ENCODE measurements at places on chromosomes 7 and 10. TPM values are rescaled to one million over a fixed set of nuclear protein-coding genes. Genes with fewer than 3 reads are reported as not detected.

PTPN20 gene
- 6.2 TPM for total RNA-seq

TEX47 gene
- total RNA-seq = not detected

UNC5B gene
- 12.6 TPM for total RNA-seq

PON3 gene
- 4.7 TPM for total RNA-seq

TYW1B gene
- total RNA-seq = 1.6 TPM

STEAP2 gene
- total RNA-seq = 5.1 TPM

SHLD2 gene
- total RNA-seq = 17.8 TPM
